GM23248 (cell line): ENCODE measurements at places on chromosomes 1 and 21. TPM values are rescaled to one million over a fixed set of nuclear protein-coding genes. Genes with fewer than 3 reads are reported as not detected.

The PCP4L1 gene
- total RNA-seq: not detected in 2 replicates

The SLFNL1 gene
- total RNA-seq: 0.11 TPM in 1 of 2 replicates, not detected in the other

- no peak for DNase-seq
Measured at GRCh38 chr21:37000381-37000780, 6.1 kb upstream of the RIPPLY3 start.

The TPRG1L gene
- total RNA-seq: 27.6 and 30.9 TPM in 2 replicates

- DNase-seq: no peak
Measured at GRCh38 chr1:178353524-178353923, 143.2 kb downstream of the CLEC20A start.

The WASF2 gene
- total RNA-seq: 18.6 and 19.3 TPM in 2 replicates

DNA sequence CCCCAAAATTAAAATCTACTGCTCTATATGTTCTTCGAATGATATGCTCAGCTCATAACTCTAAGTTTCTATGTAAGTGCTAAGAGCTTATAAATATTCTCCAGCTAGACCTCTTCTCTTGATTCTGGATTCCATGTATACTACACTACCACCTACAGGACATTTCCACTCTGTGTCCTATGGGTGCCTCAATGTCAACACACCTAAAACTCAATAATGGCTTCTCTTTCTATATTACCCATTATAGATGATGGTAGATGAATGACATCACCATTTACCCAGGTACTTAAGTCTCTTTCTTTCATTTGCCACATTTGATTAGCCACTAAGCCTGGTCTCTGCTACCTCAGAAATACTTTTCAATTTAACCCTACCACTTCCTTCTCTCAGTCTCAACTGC lies 41.3 kb downstream of the TBX19 start:
- DNase-seq: peak; percentile 54

GRCh38 chr1:25906644-25907300 lies 553 bp upstream of the STMN1 start:
- no peak for DNase-seq

The KIRREL1 gene
- 108 and 110 TPM in 2 replicates for total RNA-seq

GRCh38 chr1:43432171-43432860 lies 21.4 kb downstream of the HYI start:
- DNase-seq: no peak

The CNR2 gene
- not detected in 2 replicates for total RNA-seq

DNA sequence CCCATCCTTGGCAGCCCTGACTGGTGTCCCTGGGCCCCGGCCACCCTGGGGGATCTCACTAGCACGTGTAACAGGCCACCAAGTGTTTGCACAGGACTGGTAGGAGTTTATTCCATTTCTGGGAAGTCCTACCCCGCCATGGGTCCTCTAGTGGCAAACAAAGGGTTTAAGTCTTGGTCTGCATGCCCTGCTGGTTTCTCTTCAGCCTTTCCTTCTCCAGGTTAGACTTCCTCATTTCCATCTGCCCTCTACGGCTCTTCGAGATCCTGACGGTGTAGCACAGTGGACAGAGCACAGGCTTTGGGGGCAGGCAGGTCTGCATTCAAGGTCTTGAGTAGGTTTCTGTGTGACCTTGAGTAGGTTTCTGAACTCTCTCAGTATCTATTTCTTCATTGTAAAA lies 2.8 kb downstream of the AGTRAP start:
- DNase-seq: no peak

GRCh38 chr1:114320586-114320985 lies 166.9 kb upstream of the SYT6 start:
- peak; percentile 90 for DNase-seq

DNA sequence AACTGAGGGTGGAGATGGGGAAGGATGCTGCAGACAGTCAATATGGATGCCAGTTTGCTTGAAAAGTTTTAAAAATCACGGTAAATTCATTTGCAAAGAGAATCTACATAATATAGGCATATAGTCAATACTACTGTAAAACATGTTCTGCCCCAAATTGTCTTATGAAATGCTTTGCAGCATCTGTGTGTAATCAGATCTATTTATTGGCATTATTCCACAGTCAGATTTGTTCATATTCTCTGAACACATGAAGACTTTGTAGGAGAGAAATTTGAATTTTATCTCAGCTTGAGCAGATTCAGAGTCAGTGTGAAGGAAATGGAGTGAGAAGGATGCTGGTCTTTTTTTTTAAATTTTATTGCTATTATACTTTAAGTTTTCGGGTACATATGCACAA lies 88.5 kb downstream of the PLPPR4 start:
- DNase-seq: no peak

GRCh38 chr21:41593051-41593759 lies 85.2 kb upstream of the TMPRSS2 start:
- DNase-seq: no peak

GRCh38 chr1:3313576-3313950 lies 140.9 kb upstream of the ARHGEF16 start:
- DNase-seq: peak; percentile 97

The EIF2D gene
- total RNA-seq: 46.7 and 53.4 TPM in 2 replicates

DNA sequence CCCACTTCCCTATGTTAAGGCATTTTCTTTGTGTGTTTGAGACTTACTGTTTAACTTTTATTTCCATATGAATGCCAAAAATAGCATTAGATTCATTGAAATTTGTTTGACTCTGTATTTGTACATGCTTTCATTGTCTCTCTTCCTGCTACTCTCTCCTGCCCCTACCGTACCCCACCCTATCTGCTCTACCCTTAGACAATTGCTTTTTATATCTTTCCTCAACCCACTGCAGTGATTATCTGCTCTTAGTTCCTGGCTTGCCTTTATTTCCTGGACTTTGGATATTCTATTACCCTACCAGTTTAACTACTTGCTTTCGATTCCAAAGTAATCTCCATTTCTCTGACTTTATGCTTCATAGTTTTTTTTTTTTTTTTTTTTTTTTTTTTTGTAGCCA lies 10.5 kb downstream of the RAVER2 start:
- no peak for DNase-seq

- DNase-seq: no peak
Measured at GRCh38 chr1:114729782-114730181, 13.2 kb upstream of the NRAS start.

- DNase-seq: peak; percentile 76
Measured at GRCh38 chr21:38806942-38807284, 1.2 kb downstream of the ETS2 start.

The JAK1 gene
- 115 and 124 TPM in 2 replicates for total RNA-seq

The LMOD1 gene
- total RNA-seq: 7.8 and 8.9 TPM in 2 replicates

The DNAJB4 gene
- total RNA-seq: 125 and 133 TPM in 2 replicates

- DNase-seq: peak; percentile 81
Measured at GRCh38 chr1:7752512-7753417, 18.3 kb upstream of the VAMP3 start.

The MPL gene
- total RNA-seq: not detected in 2 replicates

DNA sequence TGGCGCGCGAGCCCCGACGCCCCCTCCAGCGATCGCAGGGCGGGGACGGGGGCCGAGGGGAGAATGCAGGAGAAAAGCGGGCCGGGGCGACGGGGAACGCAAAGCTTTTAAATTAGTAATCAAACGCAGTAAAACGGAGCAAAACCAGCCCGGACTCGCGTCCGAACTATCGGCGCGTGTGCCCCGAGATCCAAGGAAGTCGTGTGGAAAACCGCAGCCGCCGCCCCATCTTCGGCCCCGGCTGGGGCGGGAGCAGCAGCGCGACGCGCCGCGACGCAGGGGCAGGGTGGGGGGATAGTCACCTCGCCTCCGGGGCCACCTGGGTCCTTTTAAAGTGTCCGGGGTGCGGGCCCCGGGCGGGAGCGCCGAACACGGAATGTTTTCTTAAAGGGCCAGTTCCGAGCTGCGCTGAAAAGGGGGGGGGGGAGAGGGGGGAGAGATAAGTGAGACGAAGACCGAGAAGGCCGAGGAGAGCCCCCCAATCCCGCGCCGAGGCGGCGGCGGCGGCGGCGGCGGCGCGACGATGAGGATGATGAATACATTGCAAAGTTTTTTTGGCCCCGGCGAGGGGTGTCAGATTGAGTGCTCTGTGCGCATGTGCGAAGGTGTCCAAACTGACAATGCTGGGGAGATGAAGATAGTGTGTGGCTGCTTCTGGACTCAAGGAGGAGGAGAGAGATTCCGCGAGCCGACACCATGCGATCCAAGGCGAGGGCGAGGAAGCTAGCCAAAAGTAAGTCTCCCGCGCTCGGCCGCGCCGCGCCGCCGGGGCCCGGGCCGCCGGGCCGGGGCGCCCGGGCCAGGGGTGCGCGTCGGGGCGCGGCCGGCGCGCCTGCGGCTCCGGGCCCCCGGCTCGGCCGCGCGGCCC lies at the start of gene PRDM16:
PRDM16 (plus strand) TSS at position 640 of the 868 bp plus-strand sequence; CDS start at position 697, 57 bp downstream.
- DNase-seq: peak; percentile 58

The CTSK gene
- 90.9 and 101 TPM in 2 replicates for total RNA-seq

The CHAF1B gene
- total RNA-seq: 3.0 and 3.3 TPM in 2 replicates

The CYP4X1 gene
- not detected in 2 replicates for total RNA-seq

The EFHD2 gene
- total RNA-seq: 49.9 and 56.3 TPM in 2 replicates

DNA sequence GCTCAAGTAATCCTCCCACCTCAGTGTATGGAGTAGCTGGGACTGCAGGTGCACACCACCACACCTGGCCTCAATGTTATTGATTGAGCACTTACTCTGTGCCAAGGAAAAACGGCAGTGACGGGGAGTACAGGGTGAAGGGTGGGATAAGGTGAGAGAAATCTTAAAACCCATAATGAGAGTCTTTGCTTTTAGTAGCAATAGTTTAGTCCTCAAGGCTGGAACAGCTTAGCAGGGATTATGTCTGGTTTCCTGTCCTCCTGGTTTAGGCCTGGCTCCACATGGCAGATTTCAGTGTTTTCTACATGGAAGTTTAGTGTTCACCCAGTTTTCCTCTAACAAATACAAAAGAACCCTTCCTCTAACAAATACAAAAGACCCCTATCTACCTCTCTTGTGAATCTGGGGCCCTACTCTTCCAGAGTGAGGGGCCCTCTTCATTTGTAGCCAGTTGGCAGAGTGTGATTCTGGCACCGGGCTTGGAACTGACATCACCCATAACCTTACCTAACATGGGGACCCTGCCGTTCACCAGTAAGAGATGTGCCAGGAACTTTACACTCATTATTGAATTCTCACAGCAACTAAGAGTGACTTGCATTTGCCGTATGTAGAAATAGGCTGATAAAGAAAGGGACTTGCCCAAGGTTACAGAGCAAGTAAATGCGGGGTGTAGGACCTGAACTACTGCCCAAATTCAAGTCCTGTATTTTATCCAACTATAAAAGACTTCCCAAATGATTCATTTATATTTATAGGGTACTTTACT lies 6.9 kb downstream of the ZNF691 start:
- DNase-seq: no peak

GRCh38 chr1:170271430-170272161 lies 125.8 kb downstream of the NTMT2 start:
- DNase-seq: no peak

The ENAH gene
- total RNA-seq: 113 and 125 TPM in 2 replicates

DNA sequence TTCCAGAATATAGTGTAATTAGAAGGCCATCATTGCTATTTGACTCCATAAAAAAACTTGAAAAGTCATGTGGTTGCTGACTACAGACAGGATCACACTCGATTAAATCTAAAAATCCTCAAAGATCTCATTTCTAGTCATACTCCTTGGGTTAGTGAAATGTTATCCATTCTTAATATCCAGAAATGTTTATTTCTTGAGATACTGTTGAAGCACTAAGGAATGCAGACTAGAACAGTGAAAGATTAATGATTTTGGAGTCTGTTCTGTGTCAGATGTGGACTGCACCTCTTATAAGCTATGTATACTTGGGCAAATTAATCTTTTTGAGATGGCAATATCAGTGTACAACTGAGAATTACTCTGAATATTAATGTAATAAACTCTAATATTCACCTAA lies 65.1 kb downstream of the ADSS2 start:
- DNase-seq: no peak

DNA sequence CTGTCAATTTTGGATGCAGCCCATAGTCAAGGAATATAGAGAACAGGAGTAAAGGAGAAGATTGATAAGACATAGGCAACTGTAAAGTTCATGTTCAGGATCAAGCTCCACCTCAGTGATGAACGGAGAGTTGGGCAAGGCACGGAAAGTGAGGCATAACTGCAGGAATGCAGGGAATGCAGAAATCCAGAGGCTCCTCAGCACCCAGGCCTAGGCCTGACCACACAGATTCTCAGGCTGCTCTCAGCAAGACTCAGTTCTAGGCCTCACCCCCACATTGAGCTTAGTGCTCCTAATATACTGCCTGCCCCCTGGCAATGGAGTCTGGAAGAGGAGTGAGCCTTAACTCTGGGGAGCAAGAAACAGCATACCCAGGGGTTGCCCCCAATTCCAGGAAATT lies 36.3 kb upstream of the S1PR1 start:
- DNase-seq: peak; percentile 95

GRCh38 chr1:45876000-45876617 lies 72.7 kb downstream of the MAST2 start:
- peak; percentile 6 for DNase-seq

GRCh38 chr1:233016798-233017197 lies 66.4 kb downstream of the NTPCR start:
- DNase-seq: no peak

DNA sequence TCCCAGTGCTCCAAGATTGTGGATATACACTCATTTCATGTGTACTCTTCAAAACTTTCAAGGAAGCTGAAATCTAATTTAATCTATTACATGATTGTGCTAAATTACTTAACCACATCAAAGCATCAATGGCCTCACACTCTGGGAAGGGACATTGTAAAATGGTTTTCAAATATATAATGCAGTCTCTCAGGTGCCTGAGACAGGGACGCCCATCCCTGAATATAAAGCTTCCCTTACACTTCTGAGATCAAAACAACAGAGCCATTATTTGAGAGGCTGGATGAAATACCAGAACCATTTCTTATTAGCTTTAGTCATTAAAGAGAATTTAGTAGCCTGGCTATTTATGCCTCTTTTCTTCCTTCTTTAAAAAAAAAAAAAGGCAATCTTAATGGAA lies 259.2 kb upstream of the NFIA start:
- no peak for DNase-seq
